Stimulated activated CD8-positive, alpha-beta memory T cell treated with anti-CD3 and anti-CD28 coated beads, Interleukin-2, amount 100 ng/mL, for 1 hour (primary cell): ENCODE measurements at places on chromosomes 3 and 15.

DNA sequence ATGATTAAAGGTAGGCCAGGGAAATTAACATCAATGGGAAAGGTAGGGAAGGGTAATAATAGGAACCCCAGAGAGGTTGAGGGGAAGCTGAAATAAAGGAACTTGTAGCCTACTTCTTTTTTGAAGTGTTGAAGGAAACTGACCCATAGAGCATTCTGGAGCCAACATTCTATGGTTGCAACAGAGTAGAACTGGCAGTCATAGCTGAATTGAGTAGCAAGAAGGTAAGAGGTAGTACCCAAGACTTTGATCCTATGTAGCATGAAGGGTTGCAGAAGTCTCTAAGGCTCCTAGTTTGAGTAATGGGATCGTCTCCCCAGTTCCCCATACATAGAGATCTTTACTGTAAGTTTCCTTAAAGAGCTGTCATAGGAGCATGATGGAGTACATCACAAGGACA is 7.4 kb upstream of the ZNF774 start:
- DNase-seq: no peak

- DNase-seq: no peak
Measured at GRCh38 chr3:38653685-38654537, 4.4 kb upstream of the SCN5A start.

- no peak for DNase-seq
Measured at GRCh38 chr3:109155828-109156227, 19.3 kb downstream of the C3orf85 start.

DNA sequence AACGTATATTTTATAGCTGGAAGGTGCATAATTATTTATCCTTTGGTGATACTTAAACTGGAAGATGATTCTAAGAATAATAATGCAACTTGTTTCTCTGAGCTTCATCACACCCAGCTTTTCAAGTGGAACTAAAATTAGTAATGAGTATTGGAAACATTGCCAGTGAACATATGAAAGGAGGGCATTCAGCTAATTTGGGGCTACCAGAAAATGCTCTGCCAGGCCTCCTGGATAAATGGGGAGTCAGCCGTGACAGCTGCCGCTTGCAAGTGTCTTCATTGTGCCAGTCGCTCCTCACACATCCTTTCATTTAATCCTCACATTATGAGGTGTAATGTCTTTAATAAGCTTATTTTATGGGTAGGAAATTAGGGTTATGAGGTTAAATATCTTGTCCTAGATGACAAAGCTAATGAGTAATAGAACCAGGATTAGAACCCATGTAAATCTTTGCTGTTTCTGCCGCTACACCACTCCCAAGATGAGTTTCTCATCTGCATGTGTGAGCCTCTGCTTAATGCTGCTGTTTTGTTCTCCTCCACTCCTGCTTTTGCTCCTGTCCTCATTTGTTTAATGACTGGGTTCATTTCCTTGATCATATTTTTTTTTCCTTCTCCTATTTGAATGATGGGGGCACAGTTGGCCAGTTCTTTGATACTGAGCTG is 155.7 kb downstream of the PLCL2 start:
- no peak for DNase-seq

GRCh38 chr3:156615592-156616173 is 58.7 kb upstream of the TIPARP start:
- no peak for DNase-seq

DNA sequence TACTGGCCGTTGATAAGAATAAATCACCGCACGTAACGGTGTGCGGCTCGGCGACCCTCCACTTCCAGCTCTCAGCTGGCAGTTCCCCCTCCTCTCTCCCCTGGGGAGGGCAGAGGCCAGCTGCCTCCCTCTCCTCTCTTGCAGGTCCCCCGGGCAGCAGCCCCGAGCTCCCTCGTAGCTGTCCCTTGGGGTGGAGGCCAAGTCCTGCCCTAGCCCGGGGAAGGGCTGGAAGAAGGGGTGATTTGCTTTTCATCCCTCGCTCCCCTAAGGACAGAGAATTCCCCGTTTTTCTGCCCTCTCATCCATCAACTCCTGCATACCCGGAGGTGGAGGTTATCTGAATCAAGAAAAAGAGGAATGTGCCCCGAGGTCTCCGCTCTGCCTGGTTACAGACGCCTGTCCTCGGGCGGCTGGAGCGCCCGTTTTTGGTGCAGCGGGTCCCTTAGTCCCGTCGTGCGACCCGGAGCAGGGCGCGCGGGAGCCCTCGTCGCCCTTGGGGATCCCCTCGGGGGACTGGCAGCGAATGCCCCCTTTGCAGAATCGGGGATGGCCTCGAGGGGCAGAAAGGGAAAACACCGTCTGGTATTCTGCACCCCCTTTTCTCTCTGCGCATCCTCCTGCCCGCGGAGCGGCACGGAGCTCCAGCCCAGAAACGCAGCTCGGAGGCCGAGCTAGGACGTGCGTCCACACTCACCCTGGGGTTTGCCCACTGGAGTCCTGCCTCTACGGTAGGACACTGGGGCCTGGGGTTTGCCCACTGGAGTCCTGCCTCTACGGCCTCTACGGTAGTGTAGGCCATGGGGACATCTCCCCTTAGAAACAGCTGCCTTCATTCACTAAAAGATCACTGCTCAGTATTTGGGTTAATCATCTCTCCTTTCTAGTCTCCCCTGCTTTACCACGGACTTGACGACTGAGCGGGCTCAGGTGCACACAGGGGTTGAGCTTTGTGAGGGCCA is 2.2 kb downstream of the PTPRG start:
- DNase-seq: no peak

DNA sequence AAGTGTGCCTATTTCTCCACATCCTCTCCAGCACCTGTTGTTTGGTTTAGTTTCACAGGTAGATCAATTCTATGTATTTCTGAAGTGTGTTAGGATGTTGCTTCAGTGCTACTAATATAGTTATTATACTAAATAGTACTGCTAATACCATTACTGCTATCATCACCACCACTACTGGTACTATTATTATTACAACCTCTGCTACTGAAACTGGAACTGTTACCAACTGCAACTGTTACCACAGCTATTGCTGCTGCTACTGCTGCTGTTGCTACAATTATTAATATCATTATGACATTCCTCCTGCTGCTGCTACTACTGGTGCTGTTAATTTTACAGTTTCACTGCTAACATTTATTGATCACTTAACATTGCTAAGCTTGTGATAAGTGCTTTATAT is 8.3 kb upstream of the LMOD3 start:
- DNase-seq: no peak

DNA sequence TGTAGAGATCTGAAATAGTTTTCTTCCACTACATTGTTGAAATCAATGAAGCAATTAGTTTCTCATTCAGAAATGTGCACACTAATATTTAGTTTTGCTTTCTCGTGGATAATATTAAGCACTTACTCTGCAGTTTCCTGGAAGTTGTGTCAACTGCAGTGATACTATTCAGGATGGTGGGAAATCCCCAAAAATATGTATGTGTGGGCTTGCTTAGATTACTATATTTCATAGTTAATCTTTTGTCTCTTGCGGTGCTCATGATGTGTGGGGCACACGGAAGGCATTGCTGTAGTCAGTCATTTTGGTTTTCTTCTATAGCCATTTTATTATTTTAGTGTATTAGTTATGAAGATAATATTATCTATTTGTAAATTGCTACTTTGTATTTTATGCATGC is 19.7 kb downstream of the RAB11A start:
- no peak for DNase-seq

GRCh38 chr3:166570102-166570501 is 732.9 kb upstream of the BCHE start:
- DNase-seq: no peak

DNA sequence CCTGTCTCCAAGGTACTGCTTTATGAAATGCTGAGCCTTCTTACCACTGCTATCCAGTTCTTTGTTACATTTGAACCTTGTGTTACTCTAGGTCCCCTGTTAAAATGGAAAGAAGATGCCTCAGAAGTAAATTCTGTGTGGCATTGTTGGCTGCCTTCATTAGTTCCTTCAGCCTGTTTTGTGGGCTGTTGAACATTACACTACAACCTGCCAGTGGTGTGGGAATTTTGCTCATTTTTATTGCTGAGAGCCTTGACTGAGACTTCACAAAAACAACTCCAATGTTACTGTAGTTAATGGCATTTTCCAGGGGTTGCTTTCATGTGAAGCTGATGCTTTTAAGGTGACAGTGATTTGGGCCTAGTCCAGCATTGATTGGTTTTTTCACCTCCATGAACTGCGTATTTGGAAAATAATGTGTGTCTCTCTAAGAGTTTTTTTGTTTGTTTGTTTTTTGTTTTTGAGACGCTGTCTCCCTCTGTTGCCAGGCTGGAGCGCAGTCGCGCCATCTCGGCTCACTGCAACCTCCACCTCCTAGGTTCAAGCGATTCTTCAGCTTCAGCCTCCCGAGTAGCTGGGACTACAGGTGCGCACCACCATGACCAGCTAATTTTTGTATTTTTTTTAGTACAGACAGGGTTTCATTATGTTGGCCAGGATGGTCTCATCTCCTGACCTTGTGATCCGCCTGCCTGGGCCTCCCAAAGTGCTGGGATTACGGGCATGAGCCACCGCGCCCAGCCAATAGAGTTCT is 4.3 kb downstream of the MAPK6 start:
- no peak for DNase-seq
